ENCODE measurements at places on chromosomes 13 and 19. TPM values are rescaled to one million over a fixed set of nuclear protein-coding genes. Genes with fewer than 3 reads are reported as not detected.
A peak's percentile ranks its signal among the peaks of the same experiment; 100 is the strongest.

The MATK gene
- total RNA-seq, result 19.8 TPM

The ZNF563 gene
- total RNA-seq, result 9.4 TPM

The KLC3 gene
- not detected for total RNA-seq

The EFNB2 gene
- 41.9 TPM for total RNA-seq

GRCh38 chr13:88000239-88000638, 329.1 kb downstream of the SLITRK5 start:
- DNase-seq, result no peak

GRCh38 chr19:41543582-41543981, 32.4 kb upstream of the CEACAM21 start:
- no peak for DNase-seq

GRCh38 chr19:45403272-45403671, 1.6 kb downstream of the PPP1R13L start:
- DNase-seq, result no peak

- peak; percentile 79 for DNase-seq
Measured at GRCh38 chr19:48511800-48512503, at the start of gene LMTK3. LMTK3 (minus strand) TSS chr19:48511835; CDS start chr19:48511576, 259 bp downstream.

DNA sequence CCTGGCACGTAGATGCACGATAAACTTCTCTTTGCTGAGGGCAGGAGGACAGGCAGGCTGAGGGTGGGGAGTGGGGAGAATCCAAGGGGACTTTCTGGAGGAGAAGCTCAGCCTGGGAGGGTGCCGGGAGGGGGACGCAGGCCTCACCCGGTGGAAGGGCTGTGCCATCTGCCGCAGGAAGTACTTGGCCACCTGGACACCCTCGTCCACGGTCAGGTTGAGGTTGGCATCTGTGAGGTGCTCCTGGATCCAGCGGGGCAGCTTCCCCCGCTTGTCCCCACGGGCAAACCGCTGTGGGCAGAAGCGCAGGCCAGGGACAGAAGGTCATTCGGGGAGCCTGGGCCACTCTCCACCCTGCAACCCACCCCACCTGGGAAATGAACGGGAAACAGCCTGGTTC, 11.5 kb downstream of the KLC3 start:
- DNase-seq, result no peak

GRCh38 chr13:28045861-28046260, 54.5 kb downstream of the FLT3 start:
- DNase-seq, result no peak

GRCh38 chr13:98143157-98143553, 261 bp downstream of the FARP1 start:
- DNase-seq, result no peak

- peak; percentile 68 for DNase-seq
Measured at GRCh38 chr19:46898731-46899130, 37.9 kb downstream of the ARHGAP35 start.

The CILP2 gene
- not detected for total RNA-seq

The PODNL1 gene
- total RNA-seq, result not detected

DNA sequence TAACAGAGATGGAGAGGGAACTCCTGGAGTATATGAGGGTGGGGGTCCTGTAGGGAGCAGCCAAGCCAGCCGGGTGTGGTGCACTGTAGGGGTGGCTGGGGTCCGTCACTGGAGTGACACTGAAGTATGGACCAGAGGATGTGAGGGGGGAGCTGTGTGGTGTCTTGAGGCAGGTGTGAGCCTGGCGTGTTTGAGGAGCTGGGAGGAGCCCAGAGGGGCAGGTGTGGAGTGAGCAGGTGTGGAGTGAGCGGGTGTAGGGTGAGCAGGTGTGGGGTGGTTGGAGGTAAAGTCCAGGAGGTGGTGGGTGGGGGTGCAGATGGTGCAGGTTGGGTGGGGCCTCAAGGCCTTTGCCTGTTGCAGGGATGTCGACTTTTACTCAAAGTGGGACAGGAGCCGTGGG, 5.9 kb downstream of the B3GNT8 start:
- DNase-seq, result no peak

The PTH2 gene
- total RNA-seq, result not detected

The MEDAG gene
- 23.9 TPM for total RNA-seq

The SELENOV gene
- not detected for total RNA-seq

GRCh38 chr19:38197937-38198704, 25.9 kb downstream of the DPF1 start:
- no peak for DNase-seq

The IL11 gene
- total RNA-seq, result not detected

GRCh38 chr13:30052120-30052519, 201.7 kb upstream of the UBL3 start:
- no peak for DNase-seq

The NCCRP1 gene
- not detected for total RNA-seq

Data from stomach (tissue), 19 donors.